Fibroblast of lung (primary cell): ENCODE measurements at places on chromosomes 12 and 14.
A peak's percentile ranks its signal among the peaks of the same experiment; 100 is the strongest.

DNA sequence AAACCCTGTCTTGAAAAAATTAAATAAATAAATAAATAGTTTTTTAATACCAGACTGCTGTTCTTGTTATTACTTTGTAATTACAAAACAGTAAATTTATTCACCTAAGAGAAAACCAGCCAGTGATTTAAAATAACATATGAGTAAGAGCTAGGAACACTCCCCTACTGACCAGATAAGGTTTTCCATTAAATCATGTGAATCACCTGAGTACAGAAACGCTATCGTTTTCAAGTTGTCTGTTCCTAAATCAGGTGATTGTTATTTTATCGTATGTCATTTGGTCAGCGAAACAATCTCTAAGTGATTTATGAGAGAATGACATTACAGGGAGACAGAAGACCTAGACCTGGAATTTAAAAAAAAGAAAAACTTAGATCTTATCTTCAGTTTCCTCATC lies 47.3 kb downstream of the RPS29 start:
- no peak overlapping the region for H3K4me3 ChIP-seq
- no peaks in the 10 kb centered on the region for H3K27me3 ChIP-seq
- H3K4me1 ChIP-seq: no peaks in the 10 kb centered on the region
- no peak overlapping the region for H3K27ac ChIP-seq
- no peak for DNase-seq
- H3K36me3 ChIP-seq: no peaks in the 10 kb centered on the region

- H3K4me3 ChIP-seq: no peak overlapping the region
- H3K4me1 ChIP-seq: no peaks in the 10 kb centered on the region
- DNase-seq: no peak
- no peak overlapping the region for H3K27ac ChIP-seq
These were observed 7.8 kb downstream of the LRRK2 start for GRCh38 chr12:40232602-40233001.

GRCh38 chr14:99265571-99265970 lies 6.4 kb downstream of the BCL11B start:
- H3K27ac ChIP-seq: no peak overlapping the region
- DNase-seq: no peak
- H3K36me3 ChIP-seq: no peaks in the 10 kb centered on the region
- H3K4me3 ChIP-seq: no peak overlapping the region
- H3K4me1 ChIP-seq: no peaks in the 10 kb centered on the region

DNA sequence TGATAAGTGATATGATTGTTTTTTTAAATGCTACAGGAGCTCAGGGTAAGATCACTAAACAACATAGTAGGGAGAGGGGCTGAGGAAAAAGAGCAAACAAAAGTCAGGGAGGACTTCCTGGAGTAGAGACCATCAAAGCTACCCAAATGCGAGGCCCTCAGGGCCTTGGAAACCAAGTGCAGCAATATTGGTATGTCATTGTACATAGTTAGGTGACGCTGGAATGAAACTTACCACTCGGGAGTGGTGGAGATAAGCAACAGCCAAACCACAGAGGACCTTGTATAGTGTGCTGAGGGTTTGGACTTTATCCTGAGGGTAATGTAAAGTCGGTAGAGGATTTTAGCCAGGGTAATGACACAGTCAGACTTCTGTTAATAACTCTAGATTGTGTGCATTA lies 13.8 kb downstream of the KITLG start:
- H3K4me3 ChIP-seq: no peak overlapping the region
- no peaks in the 10 kb centered on the region for H3K36me3 ChIP-seq
- H3K27me3 ChIP-seq: no peaks in the 10 kb centered on the region
- no peak overlapping the region for H3K27ac ChIP-seq
- peaks cover 7% of the 10 kb centered on the region for H3K4me1 ChIP-seq

DNA sequence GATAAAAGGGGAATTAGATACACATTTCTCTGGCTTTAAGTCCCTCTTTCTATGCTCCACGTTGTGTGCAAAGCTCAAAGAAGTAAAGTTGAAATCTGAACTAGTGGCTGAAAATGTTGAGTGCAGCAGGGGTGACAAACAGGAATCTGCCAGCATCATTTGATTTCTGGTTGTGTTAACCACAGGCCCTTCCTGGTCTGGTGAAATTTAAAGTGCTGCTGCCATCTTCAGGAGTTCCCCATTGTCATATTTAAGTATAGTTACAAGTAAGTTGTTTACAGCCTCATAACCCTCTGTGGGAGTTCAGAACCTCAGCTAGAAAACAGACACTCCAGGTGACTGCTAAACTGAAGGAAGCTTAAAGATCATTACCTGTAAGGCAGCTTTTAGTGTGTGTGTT lies 90.9 kb upstream of the CCDC196 start:
- no peak overlapping the region for H3K27ac ChIP-seq
- no peaks in the 10 kb centered on the region for H3K36me3 ChIP-seq
- DNase-seq: no peak
- no peaks in the 10 kb centered on the region for H3K27me3 ChIP-seq

GRCh38 chr12:105681341-105681740 lies 350.9 kb downstream of the C12orf75 start:
- no peaks in the 10 kb centered on the region for H3K4me1 ChIP-seq
- H3K27me3 ChIP-seq: no peaks in the 10 kb centered on the region
- DNase-seq: no peak
- no peak overlapping the region for H3K4me3 ChIP-seq

- H3K27me3 ChIP-seq: no peaks in the 10 kb centered on the region
- H3K27ac ChIP-seq: no peak overlapping the region
- no peaks in the 10 kb centered on the region for H3K36me3 ChIP-seq
These were observed 221.2 kb upstream of the FLRT2 start for GRCh38 chr14:85308531-85309300.

DNA sequence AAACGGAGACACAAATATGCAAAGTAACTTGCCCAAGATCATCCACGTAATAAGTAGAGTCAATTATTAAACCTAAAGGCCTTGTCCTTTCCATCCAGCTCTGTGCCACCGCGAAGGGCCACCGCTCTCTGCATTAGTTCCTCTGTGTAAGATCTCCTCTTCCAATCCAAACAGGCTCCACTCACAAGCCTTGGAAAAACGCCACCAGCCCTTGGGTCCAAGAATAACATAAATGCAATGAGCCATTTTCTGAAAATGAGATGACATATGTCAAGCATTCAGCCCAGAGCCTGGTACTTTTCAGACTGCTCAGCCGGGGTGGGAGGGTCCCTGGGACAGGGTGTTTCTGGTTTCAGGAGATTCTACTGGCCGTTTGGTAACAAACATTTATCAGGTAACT lies 30.0 kb downstream of the DGLUCY start:
- H3K4me3 ChIP-seq: no peak overlapping the region
- H3K4me1 ChIP-seq: no peaks in the 10 kb centered on the region
- no peak for DNase-seq
- H3K36me3 ChIP-seq: peaks cover 1% of the 10 kb centered on the region
- no peak overlapping the region for H3K27ac ChIP-seq

GRCh38 chr14:104116288-104116755 lies 22.1 kb upstream of the KIF26A start:
- H3K4me3 ChIP-seq: no peak overlapping the region
- H3K36me3 ChIP-seq: no peaks in the 10 kb centered on the region
- peaks cover 9% of the 10 kb centered on the region for H3K27me3 ChIP-seq
- no peak for DNase-seq
- H3K4me1 ChIP-seq: no peaks in the 10 kb centered on the region

GRCh38 chr12:26555139-26555538 lies 277.9 kb downstream of the ITPR2 start:
- no peak overlapping the region for H3K27ac ChIP-seq
- no peaks in the 10 kb centered on the region for H3K4me1 ChIP-seq
- no peaks in the 10 kb centered on the region for H3K36me3 ChIP-seq
- DNase-seq: no peak

GRCh38 chr12:49750027-49750995 lies 9.0 kb downstream of the TMBIM6 start:
- H3K4me1 ChIP-seq: peaks cover 11% of the 10 kb centered on the region
- no peak overlapping the region for H3K4me3 ChIP-seq
- peak; percentile 55 for DNase-seq
- H3K27me3 ChIP-seq: no peaks in the 10 kb centered on the region

GRCh38 chr12:41634091-41634490 lies 446.0 kb downstream of the PDZRN4 start:
- no peak overlapping the region for H3K4me3 ChIP-seq
- H3K4me1 ChIP-seq: no peaks in the 10 kb centered on the region
- DNase-seq: no peak
- H3K27me3 ChIP-seq: no peaks in the 10 kb centered on the region

- no peak overlapping the region for H3K4me3 ChIP-seq
- no peaks in the 10 kb centered on the region for H3K4me1 ChIP-seq
- no peaks in the 10 kb centered on the region for H3K27me3 ChIP-seq
- H3K36me3 ChIP-seq: no peaks in the 10 kb centered on the region
- no peak for DNase-seq
These were observed 9.3 kb downstream of the TESPA1 start for GRCh38 chr12:54975272-54975671.

- H3K27ac ChIP-seq: no peak overlapping the region
- DNase-seq: peak; percentile 81
- peaks cover 15% of the 10 kb centered on the region for H3K4me1 ChIP-seq
- H3K4me3 ChIP-seq: no peak overlapping the region
These were observed 19.6 kb downstream of the POMT2 start for GRCh38 chr14:77301103-77301502.

- H3K4me1 ChIP-seq: peaks cover 3% of the 10 kb centered on the region
- H3K27ac ChIP-seq: no peak overlapping the region
- no peaks in the 10 kb centered on the region for H3K27me3 ChIP-seq
- DNase-seq: no peak
- no peaks in the 10 kb centered on the region for H3K36me3 ChIP-seq
These were observed 19.4 kb downstream of the GPR19 start for GRCh38 chr12:12676605-12677004.

DNA sequence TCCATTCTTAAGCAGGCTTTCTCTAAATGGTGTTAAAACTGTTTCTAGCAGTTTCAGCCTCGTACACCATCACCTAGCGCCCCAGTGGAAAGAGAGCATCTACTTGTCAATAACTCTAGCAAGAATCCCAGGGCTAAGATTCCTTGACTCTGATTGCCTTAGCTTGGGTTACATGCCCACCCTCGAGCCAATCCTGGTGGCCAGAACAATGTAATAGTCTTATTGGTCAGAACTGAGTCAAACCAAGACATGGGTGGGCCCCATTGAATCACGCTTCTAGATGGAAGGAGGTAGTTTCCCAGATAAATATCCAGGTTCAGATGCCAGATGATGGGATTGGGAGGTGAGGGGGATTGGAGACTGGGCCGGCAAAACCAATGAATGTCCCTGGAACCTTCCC lies 55.9 kb upstream of the MED13L start:
- no peaks in the 10 kb centered on the region for H3K27me3 ChIP-seq
- H3K4me1 ChIP-seq: no peaks in the 10 kb centered on the region
- DNase-seq: no peak
- H3K4me3 ChIP-seq: no peak overlapping the region
- no peaks in the 10 kb centered on the region for H3K36me3 ChIP-seq

GRCh38 chr12:30989754-30990153 lies 63.2 kb downstream of the TSPAN11 start:
- no peak overlapping the region for H3K4me3 ChIP-seq
- H3K27ac ChIP-seq: no peak overlapping the region
- no peaks in the 10 kb centered on the region for H3K4me1 ChIP-seq
- H3K36me3 ChIP-seq: no peaks in the 10 kb centered on the region
- no peak for DNase-seq

DNA sequence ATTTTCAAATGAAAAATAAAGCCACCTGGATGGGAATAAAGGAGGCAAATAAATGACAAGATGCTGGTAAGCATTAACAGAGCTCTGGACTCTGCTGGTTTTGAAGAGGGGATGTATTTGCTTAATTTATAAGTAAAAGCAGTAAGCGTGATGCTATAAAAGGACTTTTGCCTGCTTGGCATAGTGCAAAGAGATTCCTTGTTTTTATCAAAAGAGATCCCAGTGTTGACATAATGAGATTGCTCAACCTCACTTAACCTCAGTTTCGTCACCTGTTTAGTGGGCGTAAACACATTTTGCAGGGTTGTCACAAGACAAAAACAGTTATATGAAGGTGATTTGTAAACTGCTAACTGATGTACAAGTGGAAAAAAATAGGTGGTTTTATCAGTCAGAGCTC lies 13.8 kb downstream of the ASCL1 start:
- H3K27me3 ChIP-seq: no peaks in the 10 kb centered on the region
- no peak for DNase-seq

- H3K4me3 ChIP-seq: no peak overlapping the region
- H3K27me3 ChIP-seq: peaks cover 43% of the 10 kb centered on the region
- H3K4me1 ChIP-seq: no peaks in the 10 kb centered on the region
- DNase-seq: no peak
These were observed 4.4 kb upstream of the PLXNC1 start for GRCh38 chr12:94143951-94144350.

GRCh38 chr14:32683679-32684078 lies 255.0 kb upstream of the NPAS3 start:
- H3K4me1 ChIP-seq: no peaks in the 10 kb centered on the region
- H3K27ac ChIP-seq: no peak overlapping the region
- no peak overlapping the region for H3K4me3 ChIP-seq

GRCh38 chr12:127063339-127064072 lies 1203.5 kb upstream of the TMEM132C start:
- DNase-seq: no peak
- no peak overlapping the region for H3K4me3 ChIP-seq
- H3K36me3 ChIP-seq: no peaks in the 10 kb centered on the region
- no peak overlapping the region for H3K27ac ChIP-seq
- no peaks in the 10 kb centered on the region for H3K27me3 ChIP-seq

DNA sequence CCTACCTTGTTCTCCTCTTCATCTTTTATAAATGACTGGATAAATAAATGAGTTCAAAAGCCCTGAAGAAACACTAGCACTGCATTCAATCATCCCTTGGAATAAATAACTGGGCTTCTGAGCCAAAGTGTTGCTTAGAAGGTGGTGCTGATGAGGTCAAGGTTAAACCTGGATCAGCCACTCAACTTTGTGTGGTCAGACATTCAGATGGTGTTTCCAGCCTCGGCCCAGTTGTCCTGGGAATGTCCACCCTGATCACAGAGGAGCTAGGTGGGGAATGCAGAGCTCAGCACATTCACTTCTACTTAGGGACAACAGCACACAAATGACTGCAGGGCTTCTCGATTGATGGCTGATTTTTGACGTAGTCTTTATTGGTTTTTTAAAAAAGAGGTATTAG lies 88.7 kb downstream of the SLC8A3 start:
- no peaks in the 10 kb centered on the region for H3K36me3 ChIP-seq
- DNase-seq: no peak
- H3K27me3 ChIP-seq: no peaks in the 10 kb centered on the region
- H3K4me1 ChIP-seq: no peaks in the 10 kb centered on the region

DNA sequence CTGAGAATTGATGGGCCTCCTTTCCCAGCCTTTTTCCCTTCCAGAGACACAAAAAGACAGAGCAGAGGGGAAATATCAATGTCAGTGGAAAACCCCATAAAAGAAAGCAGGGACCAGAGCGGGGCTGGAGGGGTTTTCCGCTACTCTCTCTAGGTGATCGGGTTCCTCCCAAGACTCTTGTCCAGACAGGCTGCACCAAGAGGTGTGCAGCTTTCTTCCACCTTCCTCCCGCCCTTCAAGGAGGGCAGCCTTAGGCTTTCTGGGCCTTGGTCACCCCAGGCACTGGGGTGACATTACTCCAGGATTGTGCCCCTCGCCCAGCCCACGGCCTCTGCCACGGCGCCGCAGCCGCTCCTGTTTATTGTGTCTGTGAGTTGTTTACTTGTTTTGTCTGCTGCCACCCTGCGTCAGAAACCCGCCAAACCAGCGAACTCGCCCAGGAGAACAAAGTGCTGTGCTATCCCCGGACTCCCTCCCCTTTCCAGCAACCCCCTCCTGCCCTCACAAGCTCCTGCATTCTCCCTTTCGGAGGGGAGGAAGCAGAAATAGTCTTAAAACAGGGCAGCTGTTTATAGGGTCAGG lies 6.7 kb upstream of the HOXC6 start:
- H3K4me1 ChIP-seq: no peaks in the 10 kb centered on the region
- peaks cover 36% of the 10 kb centered on the region for H3K27me3 ChIP-seq
- no peaks in the 10 kb centered on the region for H3K36me3 ChIP-seq
- no peak overlapping the region for H3K27ac ChIP-seq
